ENCODE measurements at places on chromosomes 13 and 19.
A peak's percentile ranks its signal among the peaks of the same experiment; 100 is the strongest.

GRCh38 chr13:30338952-30339351 lies 31.6 kb upstream of the KATNAL1 start:
- DNase-seq: no peak

DNA sequence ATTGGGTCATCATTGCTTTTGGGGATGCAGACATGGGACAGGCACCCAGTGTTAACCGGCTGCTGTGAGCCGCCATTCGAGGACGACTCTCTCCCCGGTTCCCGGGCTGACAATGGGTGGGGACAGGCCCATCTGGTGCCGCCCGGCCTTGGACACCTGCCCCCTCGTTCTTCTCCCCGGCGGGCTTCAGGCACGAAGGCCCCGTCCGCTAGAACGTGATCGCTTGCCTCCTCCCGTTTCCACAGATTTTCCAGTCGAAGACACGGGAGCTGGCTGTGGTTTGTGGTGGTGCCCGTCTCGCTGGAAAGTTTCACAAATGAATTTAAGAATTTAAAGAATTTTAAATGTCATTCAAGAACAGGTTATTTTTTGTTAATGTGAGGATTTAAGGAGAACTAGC lies 2.0 kb downstream of the PALM start:
- DNase-seq: peak; percentile 47

DNA sequence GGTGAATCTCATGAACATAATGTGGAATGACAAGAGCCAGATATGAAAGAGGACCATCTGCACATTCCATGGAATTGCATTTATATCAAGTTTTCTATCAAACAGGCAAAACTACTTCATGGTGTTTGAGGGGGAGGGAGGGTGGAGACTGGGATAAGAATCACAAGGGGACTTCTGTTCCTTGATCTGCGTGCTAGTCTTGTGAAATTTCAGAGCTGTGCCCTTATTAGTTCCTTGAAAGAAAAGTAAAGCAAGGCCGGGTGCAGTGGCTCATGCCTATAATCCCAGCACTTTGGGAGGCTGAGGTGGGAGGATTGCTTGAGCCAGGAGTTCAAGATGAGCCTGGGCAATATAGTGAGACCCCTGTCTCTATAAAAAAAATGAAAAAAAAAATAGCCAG lies 30.2 kb upstream of the CEBPG start:
- DNase-seq: no peak

DNA sequence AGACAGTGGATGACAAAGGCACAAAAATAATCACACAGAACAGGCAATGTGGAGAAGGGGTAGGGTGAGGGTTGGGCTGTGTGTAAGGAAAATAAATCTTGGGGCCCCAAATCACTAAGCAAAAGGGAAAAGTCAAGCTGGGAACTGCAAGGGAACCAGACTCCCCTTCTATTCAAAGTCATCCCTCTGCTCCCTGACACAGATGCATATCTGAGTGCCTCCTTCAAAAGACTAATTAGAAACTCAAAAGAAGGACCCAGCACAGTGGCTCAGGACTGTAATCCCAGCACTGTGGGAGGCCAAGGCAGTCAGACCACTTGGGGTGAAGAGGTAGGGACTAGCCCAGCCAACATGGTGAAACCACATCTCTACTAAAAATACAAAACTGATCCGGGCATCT lies 18.3 kb downstream of the ZNF611 start:
- DNase-seq: no peak

- peak; percentile 22 for DNase-seq
Measured at GRCh38 chr13:73429701-73430100, 370.9 kb downstream of the KLF5 start.

DNA sequence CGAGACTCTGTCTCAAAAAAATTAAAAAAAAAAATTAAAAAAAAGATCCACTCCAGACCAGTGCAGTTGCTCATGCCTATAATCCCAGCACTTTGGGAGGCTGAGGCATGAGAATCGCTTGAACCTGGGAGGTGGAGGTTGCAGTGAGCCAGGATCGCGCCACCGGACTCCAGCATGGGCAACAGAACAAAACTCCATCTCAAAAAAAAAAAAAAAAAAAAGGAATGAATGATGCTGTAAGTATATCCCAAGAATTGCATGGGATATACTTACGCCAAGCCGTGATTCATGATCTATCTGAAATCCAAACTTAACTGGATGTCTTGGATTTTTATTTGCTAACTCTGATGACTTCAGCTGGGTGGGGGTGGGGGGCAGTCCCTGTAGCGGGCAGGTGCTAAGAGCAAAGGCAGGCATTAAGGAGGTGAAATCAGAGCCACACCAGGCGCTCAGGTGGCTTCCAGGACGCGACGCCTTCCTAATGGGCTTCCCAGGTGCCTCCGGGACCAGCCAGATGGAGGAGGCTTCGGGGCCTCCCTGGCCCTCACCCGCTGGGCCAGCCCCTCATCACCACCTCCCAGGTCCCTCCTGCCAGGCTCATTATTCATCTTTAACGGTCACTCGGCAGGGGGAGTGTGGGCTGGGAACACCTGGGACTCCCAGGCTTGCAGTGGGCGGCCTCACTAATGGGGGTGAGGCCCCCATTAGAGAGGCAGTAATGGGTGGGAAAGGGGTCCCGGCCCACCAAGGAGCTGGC lies 11.4 kb upstream of the FUT5 start:
- no peak for DNase-seq

DNA sequence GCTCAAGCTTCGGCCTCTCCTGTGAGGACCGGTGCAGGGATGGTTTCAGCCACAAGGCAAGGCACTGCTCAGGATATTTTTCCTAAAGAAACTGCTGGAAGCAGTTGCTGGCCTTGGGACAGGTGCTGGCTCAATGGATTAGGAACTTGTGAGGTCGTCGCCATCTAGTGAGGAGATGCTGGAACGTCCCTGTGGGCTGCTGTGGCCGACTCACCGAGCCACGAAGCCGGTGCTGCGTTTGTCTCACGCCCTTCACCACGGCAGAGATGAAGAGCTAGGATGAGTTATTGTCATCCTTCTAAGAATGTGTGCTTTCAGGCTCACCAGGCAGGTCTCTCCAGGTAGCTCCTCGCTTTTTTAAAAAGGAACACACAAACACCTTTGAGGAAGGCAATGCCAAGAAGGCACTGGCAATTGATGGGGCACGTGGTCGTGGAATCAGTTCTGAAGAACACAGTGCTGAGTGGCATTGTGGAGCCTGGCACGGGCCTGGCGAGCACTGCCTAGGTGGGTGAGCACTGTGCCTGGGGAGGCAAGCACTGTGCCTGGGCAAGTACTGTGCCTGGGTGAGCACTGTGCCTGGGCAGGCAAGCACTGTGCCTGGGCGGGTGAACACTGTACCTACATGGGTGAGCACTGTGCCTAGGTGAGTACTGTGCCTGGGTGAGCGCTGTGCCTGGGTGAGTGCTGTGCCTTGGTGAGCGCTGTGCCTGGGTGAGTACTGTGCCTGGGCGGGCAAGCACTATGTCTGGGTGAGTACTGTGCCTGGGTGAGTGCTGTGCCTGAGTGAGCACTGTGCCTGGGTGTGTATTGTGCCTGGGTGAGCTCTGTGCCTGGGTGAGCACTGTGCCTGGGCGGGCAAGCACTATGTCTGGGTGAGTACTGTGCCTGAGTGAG lies 140.4 kb downstream of the TEX29 start:
- DNase-seq: peak; percentile 78

- no peak for DNase-seq
Measured at GRCh38 chr19:35913589-35913988, 5.5 kb upstream of the TYROBP start.

GRCh38 chr19:52296773-52297600 lies at the start of gene ZNF480:
TSS of gene ZNF480 (plus strand) at chr19:52297169. CDS start at chr19:52300413, 3,244 bp downstream.
- peak; percentile 96 for DNase-seq

- DNase-seq: no peak
Measured at GRCh38 chr13:24511816-24512196, 772 bp downstream of the PARP4 start.

Measured in GM03348 (cell line).